K562 (cell line): ENCODE measurements at places on chromosomes 13 and 19. TPM values are rescaled to one million over a fixed set of nuclear protein-coding genes. Genes with fewer than 3 reads are reported as not detected.
A peak's percentile ranks its signal among the peaks of the same experiment; 100 is the strongest.

DNA sequence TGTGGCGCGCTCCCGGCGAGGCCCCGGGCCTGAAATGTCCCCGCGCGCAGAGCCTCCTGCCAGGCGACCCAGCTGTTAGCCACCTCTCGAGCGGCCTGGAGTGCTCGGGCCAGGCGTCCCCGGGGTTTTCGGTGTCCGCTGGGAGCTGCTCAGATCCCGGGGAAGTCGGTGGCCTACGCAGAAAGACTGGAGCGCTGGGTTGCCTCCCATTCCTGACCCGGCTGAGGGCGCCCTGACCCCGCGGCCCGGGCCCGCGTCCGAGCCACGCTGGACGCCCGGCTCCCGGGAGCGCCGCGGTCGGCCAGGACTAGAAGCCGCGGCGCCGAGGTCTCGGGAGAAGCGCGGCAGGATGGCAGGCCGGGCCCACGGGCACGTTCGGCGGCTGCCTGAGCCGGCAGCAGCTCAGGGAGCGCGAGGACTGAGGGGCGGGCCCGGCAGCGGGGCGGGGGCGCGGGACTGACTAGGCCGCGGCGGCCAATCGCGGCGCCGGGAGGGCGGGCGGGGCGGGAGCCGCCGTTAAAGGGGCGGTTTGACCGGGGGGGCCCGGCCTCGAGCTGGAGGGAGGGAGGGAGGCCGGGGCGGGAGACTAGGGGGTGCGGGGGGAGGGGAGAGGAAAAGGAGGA lies 1.3 kb upstream of the ZIC2 start:
- H3K4me3 ChIP-seq, result peak overlapping the region; percentile 59
- no peaks in the 10 kb centered on the region for H3K27me3 ChIP-seq
- peak overlapping the region; percentile 92 for H3K27ac ChIP-seq
- peaks cover 51% of the 10 kb centered on the region for H3K4me1 ChIP-seq
- H3K36me3 ChIP-seq, result peaks cover 8% of the 10 kb centered on the region; the same call in 1 of the 3 replicates

- no peaks in the 10 kb centered on the region for H3K36me3 ChIP-seq
- H3K27ac ChIP-seq, result no peak overlapping the region
- H3K27me3 ChIP-seq, result no peaks in the 10 kb centered on the region
- DNase-seq, result no peak
- H3K4me3 ChIP-seq, result no peak overlapping the region
- no peaks in the 10 kb centered on the region for H3K4me1 ChIP-seq
Observed at GRCh38 chr13:101283782-101284181, 132.5 kb downstream of the NALCN start.

DNA sequence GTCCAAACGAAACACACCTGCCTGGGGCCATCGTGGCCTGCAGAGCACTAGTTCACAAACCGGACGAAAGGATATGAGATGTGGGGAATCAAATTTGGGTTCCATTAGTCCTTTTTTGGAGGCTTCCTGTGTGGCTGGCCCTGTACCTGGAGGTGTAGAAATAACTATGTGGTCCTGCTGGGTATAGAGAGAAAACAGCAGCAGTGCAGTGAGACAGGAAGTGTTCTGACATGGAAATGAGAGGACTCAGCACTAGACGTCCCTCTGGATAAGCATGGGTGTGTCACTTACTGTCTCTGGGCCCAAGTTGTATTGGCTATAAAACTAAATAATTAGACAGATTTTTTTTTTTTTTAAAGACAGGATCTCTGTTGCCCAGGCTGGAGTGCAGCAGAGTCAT lies 12.3 kb downstream of the KDELR1 start:
- no peaks in the 10 kb centered on the region; the same call in 2 of the 3 replicates for H3K4me1 ChIP-seq
- H3K4me3 ChIP-seq, result no peak overlapping the region
- no peak for DNase-seq
- peaks cover 25% of the 10 kb centered on the region; the same call in 2 of the 3 replicates for H3K36me3 ChIP-seq

DNA sequence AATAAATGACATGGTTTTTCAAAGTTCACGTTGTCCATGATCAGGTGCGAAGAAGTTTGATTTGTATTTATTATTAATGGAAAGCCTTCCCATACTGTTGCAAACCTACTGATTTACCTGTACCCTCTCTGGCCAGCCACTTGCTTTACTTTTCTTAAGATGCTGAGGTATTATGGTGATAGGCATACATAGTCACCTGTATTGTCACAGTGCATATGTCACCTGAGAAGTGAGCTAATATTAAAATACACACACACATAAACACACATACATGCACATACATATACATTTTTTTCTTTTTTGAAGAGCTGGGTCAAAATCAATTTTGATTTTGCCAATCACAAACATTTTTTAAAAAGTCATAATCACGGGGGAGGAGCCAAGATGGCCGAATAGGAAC lies 72.1 kb downstream of the RNASEH2B start:
- no peaks in the 10 kb centered on the region for H3K36me3 ChIP-seq
- DNase-seq, result no peak
- H3K27ac ChIP-seq, result no peak overlapping the region
- H3K4me1 ChIP-seq, result no peaks in the 10 kb centered on the region
- H3K4me3 ChIP-seq, result no peak overlapping the region

GRCh38 chr19:49408816-49409440 lies 14.3 kb downstream of the PTH2 start:
- H3K4me1 ChIP-seq, result peaks cover 28% of the 10 kb centered on the region
- no peaks in the 10 kb centered on the region for H3K27me3 ChIP-seq
- DNase-seq, result no peak
- no peak overlapping the region for H3K4me3 ChIP-seq
- peak overlapping the region; percentile 54 for H3K27ac ChIP-seq

DNA sequence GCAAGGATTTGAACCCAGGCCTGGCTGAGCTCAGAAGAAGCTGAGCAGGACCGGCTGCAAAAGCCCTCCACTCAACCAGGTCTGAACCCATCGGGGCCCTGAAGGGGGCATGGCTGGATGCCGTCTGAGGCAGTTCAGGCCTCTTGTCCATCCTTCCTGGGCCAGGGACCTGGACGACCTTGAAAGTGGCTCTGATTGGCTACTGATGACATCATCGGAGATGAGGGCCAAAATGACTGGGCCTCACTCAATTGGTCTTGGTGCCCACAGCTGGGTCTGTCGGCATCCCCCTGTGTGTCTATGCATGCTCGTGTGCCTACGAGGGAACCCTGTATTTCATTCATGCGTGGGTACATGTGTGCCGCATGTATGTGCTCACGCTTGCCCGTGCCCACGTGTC lies 71.8 kb downstream of the PTPRS start:
- no peak overlapping the region for H3K4me3 ChIP-seq
- no peak overlapping the region for H3K27ac ChIP-seq
- H3K36me3 ChIP-seq, result peaks cover 25% of the 10 kb centered on the region; the same call in 2 of the 3 replicates
- peak; percentile 64 for DNase-seq

DNA sequence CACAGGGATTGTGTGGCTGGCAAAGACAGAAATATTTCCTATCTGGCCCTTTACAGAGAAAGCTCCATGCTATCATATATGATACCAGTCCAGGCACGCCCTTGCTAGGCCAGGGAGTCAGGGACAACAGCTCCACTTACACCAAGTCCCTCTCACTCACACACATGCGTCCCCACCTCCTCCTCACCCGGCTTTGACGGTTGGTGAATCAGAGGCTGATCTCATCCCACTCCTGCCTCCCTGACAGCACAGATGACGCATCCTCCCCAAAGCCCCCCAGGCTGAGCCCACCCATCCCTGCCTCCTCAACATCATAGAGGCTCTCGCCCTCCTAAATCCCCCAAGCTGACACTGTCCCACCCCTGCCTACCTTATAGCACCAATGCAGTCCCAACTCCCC lies 62.7 kb downstream of the F2RL3 start:
- H3K4me3 ChIP-seq, result no peak overlapping the region
- DNase-seq, result no peak
- H3K36me3 ChIP-seq, result no peaks in the 10 kb centered on the region
- H3K27me3 ChIP-seq, result peaks cover 37% of the 10 kb centered on the region

- no peak for DNase-seq
- peaks cover 29% of the 10 kb centered on the region for H3K4me1 ChIP-seq
- no peak overlapping the region; the same call in 2 of the 3 replicates for H3K27ac ChIP-seq
- H3K27me3 ChIP-seq, result no peaks in the 10 kb centered on the region
- H3K36me3 ChIP-seq, result no peaks in the 10 kb centered on the region; the same call in 2 of the 3 replicates
Observed at GRCh38 chr13:98571955-98572662, 4.8 kb downstream of the STK24 start.

- H3K4me1 ChIP-seq, result peaks cover 18% of the 10 kb centered on the region; the same call in 2 of the 3 replicates
- peaks cover 30% of the 10 kb centered on the region; the same call in 2 of the 3 replicates for H3K36me3 ChIP-seq
- peak; percentile 90 for DNase-seq
Observed at GRCh38 chr19:6459262-6460098, at the start of gene SLC25A23. Gene SLC25A23 (minus strand): TSS chr19:6459792. CDS start chr19:6459628, 164 bp downstream.

- H3K4me1 ChIP-seq, result no peaks in the 10 kb centered on the region
- H3K27me3 ChIP-seq, result peaks cover 4% of the 10 kb centered on the region; the same call in 2 of the 3 replicates
- H3K27ac ChIP-seq, result no peak overlapping the region
- H3K4me3 ChIP-seq, result no peak overlapping the region
- no peaks in the 10 kb centered on the region for H3K36me3 ChIP-seq
Observed at GRCh38 chr13:112117258-112117954, 50.5 kb downstream of the SOX1 start.

DNA sequence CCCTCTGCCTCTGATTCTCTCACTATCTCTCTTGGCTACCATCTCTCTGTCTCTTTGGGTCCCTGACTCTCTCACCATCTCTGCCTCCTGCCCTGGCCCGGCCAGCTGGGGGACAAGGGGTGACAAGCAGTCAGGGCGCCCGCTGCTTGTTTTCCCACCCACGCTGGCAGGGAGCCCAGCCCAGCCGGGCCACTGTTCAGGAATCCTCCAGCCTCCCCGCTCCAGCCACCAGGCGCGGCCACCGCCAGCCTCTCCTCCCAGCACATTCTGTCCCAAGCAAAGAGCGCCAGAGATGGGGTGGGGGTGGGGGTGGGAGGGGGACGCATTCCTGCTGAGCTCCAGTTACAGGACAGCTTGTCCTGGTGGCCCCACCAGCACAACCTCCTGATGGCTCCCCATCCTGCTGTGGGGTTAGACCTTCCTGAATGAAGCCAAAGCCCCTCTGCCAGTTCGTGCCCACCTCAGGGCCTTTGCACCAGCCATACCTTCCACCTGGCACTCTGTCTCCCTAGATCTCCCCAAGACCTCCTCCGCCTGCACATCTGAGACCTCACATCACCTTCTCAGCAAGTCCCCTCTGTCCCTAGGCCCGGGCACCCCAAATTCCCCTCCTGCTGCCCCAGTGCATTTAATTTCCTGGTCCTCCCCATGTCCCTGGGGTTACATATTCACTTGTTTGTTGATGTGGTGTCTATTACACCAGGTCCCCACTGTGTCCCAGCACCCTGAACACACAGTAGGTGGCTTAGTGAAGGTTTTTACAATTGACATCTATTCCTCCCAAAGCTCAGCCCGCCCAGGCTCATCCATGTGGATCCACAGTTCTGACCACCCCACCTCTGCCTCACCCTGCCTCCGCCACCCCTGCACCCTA lies 12.5 kb downstream of the ARRDC2 start:
- no peaks in the 10 kb centered on the region for H3K27me3 ChIP-seq
- H3K27ac ChIP-seq, result no peak overlapping the region; the same call in 2 of the 3 replicates
- H3K36me3 ChIP-seq, result peaks cover 2% of the 10 kb centered on the region; the same call in 2 of the 3 replicates
- no peak for DNase-seq
- no peak overlapping the region for H3K4me3 ChIP-seq

GRCh38 chr19:58009666-58010301 lies 7.2 kb upstream of the ZNF606 start:
- H3K27me3 ChIP-seq, result no peaks in the 10 kb centered on the region
- H3K27ac ChIP-seq, result no peak overlapping the region
- peak overlapping the region; percentile 44 for H3K4me3 ChIP-seq
- no peaks in the 10 kb centered on the region for H3K36me3 ChIP-seq
- H3K4me1 ChIP-seq, result peaks cover 8% of the 10 kb centered on the region

GRCh38 chr19:50356691-50357177 lies 8.7 kb downstream of the NAPSA start:
- no peak overlapping the region for H3K27ac ChIP-seq
- H3K4me3 ChIP-seq, result no peak overlapping the region
- no peaks in the 10 kb centered on the region for H3K27me3 ChIP-seq
- H3K36me3 ChIP-seq, result no peaks in the 10 kb centered on the region; the same call in 2 of the 3 replicates
- H3K4me1 ChIP-seq, result peaks cover 33% of the 10 kb centered on the region
- DNase-seq, result no peak

GRCh38 chr19:6712692-6713670 lies 7.5 kb downstream of the C3 start:
- no peaks in the 10 kb centered on the region for H3K36me3 ChIP-seq
- DNase-seq, result no peak
- peaks cover 19% of the 10 kb centered on the region for H3K4me1 ChIP-seq
- H3K27me3 ChIP-seq, result peaks cover 7% of the 10 kb centered on the region; the same call in 2 of the 3 replicates
- H3K4me3 ChIP-seq, result no peak overlapping the region

DNA sequence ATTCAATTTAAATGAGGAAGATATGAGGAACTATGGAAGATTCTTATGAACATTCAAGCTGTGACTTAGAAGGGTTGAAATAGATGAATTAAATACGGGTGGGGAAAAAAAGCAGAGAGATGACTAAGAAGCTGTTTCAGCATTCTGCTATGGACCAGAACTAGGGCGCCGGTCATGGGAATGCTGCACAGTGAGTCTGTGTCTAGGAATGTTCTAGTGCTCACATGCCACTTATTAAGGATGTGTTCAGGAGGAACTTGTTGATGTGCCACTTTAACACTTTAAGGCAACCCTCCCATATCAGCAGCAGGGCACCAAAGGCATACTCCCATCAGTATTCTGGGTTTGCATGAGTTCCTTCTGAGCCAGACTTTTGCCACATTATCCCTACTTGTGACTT lies 152.1 kb downstream of the POSTN start:
- DNase-seq, result no peak
- H3K4me1 ChIP-seq, result no peaks in the 10 kb centered on the region
- H3K27ac ChIP-seq, result no peak overlapping the region
- H3K4me3 ChIP-seq, result no peak overlapping the region

GRCh38 chr19:23547816-23548430 lies 139.1 kb downstream of the ZNF675 start:
- no peak overlapping the region for H3K27ac ChIP-seq
- no peaks in the 10 kb centered on the region for H3K4me1 ChIP-seq
- H3K4me3 ChIP-seq, result no peak overlapping the region
- no peaks in the 10 kb centered on the region for H3K27me3 ChIP-seq
- no peaks in the 10 kb centered on the region for H3K36me3 ChIP-seq

DNA sequence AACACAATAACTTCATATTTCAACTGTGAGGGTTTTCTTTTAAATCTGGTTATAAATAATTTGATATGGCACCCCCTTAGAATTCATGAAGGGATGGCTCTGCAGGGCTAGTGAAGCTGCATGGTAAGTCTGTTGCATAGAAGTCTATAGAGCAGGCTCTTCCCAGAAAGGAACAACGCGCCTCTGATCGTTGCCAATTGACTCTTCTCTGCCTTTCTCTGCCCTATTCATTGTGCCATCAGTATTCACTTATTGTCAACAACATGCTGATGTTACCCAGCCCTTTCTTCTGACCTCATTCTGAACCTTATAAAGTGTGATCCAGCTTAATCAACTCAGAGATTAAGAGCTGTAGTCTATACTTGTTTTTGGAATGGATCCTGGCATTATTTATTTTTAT lies 16.3 kb upstream of the DCT start:
- H3K27me3 ChIP-seq, result no peaks in the 10 kb centered on the region
- no peak for DNase-seq
- H3K4me3 ChIP-seq, result no peak overlapping the region
- no peaks in the 10 kb centered on the region for H3K4me1 ChIP-seq

- no peak overlapping the region for H3K27ac ChIP-seq
- DNase-seq, result no peak
- peaks cover 13% of the 10 kb centered on the region; the same call in 2 of the 3 replicates for H3K4me1 ChIP-seq
- H3K36me3 ChIP-seq, result no peaks in the 10 kb centered on the region
- no peak overlapping the region for H3K4me3 ChIP-seq
Observed at GRCh38 chr13:109715902-109716301, 70.5 kb downstream of the IRS2 start.

- H3K27me3 ChIP-seq, result no peaks in the 10 kb centered on the region
- no peaks in the 10 kb centered on the region for H3K36me3 ChIP-seq
- H3K27ac ChIP-seq, result no peak overlapping the region
Observed at GRCh38 chr13:42762917-42763316, 18.5 kb upstream of the FAM216B start.

BRSK1 gene
- total RNA-seq, result 5.6 and 8.1 TPM in 2 replicates

ZNF345 gene
- total RNA-seq, result 1.4 and 1.6 TPM in 2 replicates

NLRP5 gene
- total RNA-seq, result 0.04 TPM in 1 of 2 replicates, not detected in the other

HSPH1 gene
- 103 and 107 TPM in 2 replicates for total RNA-seq

ZNF543 gene
- 3.8 and 4.7 TPM in 2 replicates for total RNA-seq

KL gene
- 0.04 TPM in 1 of 2 replicates, not detected in the other for total RNA-seq

CAB39L gene
- total RNA-seq, result 1.4 and 1.5 TPM in 2 replicates

TNFSF9 gene
- total RNA-seq, result 17.9 and 18.9 TPM in 2 replicates

PRR22 gene
- 9.3 and 12.0 TPM in 2 replicates for total RNA-seq
